Epithelial cell of prostate (primary cell): ENCODE measurements at places on chromosomes 1 and 21.
A peak's percentile ranks its signal among the peaks of the same experiment; 100 is the strongest.

DNA sequence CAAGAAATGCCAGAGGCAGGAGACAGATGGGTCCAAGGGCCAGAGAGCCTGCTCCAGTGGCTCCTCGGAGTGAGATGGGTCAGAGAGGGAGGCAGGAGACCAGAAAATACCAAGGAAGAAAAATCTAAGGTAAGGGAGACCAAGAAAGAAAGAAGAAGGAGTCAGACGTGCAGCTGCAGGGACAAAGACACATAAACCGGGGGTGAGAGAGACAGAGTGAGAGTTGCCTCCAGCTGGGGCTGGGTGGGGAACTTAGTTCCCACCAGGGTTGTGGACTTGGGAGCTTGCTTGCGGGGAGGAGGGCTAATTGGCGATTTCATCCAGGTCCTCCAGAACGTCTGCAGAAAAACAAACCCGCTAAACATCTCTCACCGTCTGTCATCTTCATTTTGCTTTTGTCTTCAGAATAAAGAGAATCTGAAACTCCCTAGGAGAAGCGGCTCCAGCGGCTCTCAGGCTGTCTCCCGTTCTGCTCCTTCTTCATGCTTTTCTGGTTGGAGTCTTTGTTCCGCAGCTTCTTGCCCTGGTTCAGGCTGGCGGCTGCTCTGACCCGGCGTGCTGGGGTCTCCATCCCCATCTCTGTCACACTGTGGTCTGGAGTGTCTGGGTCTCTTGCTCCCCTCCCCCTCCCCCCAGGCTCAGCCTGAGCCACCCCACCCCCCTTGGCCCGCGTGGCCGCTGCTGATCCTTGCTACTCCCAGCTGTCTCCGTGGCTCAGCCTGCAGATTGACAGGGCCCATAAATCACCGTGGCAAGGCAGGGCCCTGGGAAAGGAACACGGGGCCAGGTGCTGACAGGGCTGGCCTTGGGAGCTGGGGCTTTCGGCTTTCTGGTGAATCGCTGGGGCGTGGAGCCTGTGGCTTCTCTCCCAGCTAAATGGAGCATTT lies 66.6 kb downstream of the UBIAD1 start:
- no peak for DNase-seq

DNA sequence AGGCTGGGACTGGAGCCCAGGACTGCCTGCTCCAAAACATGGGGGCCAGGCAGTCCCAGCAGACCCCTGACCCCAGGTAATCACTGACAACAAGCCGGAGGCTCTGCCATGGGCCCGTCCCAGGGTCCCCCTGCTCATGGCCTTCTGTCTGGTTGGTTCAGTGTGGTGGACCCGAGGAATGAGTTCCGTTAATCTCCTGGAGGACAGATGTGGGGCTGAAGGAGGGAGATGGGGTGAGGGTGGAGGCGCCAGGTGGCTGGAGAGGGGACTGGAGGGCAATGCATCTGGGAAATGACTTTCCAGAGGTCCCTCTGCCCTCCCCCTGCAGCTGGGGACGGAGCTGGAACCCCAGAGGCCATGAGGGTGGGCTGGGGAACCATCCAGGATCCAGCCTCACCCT lies 103.2 kb downstream of the EBNA1BP2 start:
- DNase-seq, result no peak

DNA sequence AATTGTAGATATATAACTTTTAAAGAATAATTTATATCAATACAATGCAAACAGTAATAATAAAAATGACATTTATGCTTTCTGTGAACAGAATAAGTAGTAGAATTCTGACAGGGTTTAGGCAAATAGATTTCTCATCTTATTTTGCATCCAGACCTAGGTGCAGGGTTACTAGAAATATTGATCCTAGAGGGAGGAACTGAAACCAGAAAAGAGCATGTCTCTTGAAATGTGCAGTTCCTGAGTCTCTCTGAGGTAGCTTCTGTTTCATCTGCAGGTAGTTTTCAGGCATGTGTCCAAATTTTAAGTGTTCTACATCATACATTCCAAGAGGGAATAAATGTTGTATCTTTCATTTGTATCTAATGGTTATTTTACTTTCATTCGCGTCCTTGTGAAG lies 631.9 kb upstream of the ADGRL4 start:
- no peak for DNase-seq

GRCh38 chr1:24878045-24878444 lies 52.0 kb downstream of the RUNX3 start:
- DNase-seq, result no peak

DNA sequence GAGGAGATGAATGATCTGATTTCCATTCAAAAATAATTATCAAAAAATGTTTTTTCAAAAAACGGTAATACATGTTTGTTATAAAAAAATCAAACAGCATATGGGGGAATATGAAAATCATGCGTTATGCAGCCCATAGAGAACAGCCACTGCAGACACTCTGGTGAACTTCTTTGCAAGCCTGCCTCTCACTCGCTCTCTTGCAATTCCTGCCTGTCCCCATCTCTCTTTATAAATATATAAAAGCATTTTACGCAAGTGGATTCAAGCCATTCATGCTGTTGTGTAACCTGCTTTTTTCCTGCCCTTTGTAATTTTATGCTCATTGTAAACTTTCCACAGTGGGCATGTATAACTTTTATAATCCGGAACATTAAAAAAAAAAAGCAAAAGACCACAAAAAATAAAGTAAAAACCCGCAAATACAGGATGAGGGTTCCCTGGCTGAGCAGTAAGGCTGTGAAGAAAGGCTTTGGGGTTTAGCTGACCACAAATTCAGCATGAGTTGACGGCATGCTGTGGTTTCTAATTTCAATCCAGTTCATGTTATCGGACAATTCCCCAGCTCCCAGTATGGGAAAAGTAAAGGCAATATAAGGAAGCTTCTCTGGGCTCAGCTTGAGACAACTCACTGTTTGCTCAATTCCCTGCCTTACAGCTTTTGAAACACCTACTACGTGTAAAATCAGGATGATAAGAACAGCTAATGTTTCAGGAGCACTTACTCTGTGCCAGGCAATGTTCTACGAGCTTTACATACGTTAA lies 52.8 kb upstream of the ZBTB40 start:
- no peak for DNase-seq

DNA sequence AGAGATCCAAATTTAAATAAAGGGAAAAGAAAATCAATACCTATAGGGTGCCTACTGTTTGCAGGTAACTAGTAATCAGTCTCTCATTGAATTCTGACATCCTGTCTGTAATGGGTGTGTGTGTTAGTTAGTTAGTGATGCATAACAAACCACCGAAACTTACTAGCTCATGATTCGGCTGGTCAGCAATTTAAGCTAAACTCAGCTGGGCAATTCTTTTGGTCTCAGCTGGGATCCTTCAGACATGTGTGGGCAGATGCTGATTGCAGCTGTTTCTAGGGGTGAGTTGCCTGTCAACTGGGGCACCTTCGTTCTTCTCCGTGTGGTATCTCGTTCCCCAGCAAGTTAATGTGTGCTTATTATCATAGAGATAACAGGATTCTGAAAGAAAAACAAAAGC lies 40.2 kb upstream of the ZNF124 start:
- DNase-seq, result no peak

DNA sequence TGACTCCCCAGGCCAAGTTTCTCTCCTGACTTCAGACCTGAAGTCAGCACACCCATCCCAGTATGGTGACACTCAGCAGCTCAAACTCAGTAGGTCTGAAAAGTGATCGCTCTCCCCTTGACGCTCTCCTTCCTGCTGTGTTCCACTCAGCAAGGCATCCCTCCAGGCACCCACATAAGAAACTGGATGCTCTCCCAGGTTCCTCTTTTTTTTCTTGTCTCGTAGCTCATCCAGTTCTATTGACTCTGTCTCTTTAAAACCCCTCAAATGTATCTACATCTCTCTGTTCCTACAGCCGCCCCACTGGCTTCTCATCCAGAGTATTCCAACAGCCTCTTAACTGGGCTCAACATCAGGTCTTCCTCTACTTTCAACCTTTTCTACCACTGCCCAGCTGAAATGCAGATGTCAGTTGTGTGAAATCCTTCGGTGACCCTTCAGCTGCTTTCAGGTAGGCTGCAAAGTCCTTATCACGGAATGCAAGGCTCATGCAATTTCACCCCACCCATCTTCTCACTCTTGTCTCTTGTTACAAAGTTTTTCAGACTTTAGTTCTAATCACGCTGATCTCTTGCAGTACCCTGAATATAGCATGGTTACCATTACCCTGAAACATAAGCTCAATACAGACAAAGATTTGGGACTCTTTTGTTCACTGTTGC lies 286.2 kb upstream of the POU3F1 start:
- no peak for DNase-seq

DNA sequence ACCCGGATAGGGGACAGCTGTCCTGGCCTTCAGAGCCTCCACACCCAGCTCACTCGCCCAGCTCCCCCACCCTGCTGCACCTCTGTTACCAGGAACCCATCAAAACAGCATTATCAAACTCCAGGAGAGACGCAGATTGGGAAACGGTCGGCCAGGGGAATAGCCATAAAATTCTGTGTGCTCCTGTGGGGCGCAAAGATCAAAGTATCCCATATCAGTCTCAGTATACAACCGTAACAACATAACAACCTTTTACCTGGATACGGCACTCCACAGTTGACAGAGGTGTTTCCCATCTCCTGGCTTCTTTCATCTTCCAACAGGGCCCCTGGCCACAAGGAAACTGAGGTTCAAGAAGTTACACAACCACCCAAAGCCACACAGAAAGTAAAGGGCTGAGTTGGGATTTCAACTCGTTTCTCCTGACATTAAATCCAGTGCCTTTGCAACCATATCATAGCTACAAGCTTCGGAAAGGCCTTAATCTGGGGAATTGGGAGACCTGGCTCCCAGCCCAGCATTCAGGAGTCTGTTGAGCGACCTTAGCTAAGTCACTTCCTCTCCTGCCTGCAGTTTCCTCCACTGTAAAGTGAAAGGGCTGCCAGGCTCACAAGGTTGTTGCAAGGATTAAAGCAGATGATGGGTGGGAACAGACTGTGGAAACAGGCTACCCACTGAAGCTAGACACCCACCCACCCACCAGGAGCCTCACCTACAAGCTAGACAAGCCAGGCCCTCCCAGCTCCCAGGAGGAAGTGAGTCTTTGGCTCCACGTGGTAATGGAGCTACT lies 8.1 kb upstream of the EPHB2 start:
- DNase-seq, result no peak

DNA sequence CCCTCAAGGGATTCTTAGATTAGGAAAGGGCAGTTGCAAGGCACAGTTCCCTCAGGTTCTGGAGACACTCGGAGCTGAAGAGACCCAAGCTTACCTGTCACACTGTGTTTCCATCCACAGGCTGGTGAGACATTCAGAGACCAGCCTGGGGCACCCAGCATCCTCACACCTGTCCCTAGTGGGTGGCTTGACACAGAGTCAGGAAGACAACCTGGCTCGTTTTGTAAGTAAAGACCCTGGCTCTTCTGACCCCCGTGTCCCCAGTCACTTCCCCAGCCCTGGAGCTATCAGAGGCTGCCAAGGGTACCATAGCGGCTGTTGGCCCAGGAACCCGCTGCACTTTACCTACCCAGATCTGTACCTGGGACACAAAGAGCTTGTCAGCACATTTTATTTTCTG lies 409.8 kb downstream of the MATN1 start:
- no peak for DNase-seq

DNA sequence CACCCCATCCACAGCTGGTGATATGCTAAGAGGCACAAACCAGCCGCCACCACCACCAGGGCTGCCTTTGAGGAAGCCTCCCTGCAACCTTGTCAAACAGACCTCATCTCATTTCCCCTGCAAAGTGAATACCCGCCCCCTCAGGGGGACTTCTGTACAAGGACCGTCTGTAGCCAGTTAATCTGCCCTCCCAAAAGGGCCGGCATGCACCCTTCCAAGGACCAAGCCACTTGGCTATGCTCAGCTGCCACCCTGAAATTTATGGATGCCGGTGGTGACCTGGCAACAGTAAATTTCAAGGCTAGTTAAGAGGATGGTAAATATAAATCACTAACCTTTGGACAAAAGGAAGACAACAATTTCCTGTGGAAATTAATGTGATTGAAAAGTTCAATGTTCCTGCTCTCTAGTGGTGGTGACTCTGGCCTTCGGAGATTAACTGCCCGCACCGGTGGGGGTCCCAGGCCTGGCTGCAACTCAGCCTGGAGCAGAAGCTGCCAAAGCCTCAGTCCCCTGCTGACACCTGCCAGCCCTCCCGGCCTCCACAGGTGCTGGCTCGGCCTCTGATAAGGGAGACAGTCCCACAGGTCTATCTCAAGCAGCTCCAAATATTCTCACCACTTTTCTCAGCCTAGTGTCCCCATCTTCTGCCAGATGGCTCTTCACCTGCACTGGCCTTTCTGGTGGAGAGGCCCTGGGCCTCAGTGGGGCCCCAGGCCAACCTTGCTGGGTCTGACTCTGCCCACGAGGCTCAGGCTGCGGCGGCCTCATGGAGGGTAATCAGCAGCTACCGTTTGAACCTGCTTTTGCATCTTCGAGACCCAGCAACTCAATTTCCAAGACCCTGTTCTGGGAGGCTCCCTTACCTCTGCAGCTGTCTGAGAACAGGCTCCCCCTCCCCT lies 12.2 kb downstream of the TMEM53 start:
- DNase-seq, result no peak

DNA sequence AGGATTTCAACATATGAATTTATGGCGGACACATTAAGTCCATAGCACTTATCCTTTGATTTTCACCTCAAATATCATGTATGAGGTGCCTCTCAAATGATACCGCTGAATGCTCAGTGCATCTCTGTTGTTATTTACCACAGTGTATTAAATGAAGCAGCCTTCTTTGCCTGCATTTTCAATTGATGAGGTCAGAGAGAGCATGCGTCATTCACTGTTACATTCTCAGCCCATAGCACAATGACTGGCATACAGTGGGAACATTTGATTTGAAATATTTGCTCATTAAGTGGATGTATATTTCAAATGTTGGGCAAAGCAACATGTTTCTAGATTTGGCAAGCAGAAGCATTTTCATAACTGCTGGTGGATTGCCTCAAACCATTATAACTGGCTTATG lies 45.7 kb downstream of the LRRC7 start:
- DNase-seq, result no peak

DNA sequence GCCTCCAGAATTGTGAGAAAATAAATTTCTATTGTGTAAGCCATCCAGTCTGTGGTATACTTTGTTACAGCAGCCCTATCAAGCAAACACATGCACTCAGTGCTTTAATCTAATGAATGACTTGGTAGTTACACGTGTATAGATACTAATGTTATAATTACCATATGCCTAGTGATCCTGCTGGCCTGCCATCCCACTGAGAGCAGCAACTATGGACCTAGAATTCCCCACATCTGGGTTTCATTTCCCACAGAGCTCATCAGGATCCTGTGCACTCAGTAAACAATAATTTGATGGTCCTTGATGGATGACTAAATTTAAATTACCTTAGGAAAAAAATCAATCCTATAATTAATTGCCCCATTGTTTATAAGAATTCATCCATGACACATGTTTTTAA lies 86.5 kb upstream of the RGS1 start:
- no peak for DNase-seq

GRCh38 chr21:38798481-38798882 lies 7.2 kb upstream of the ETS2 start:
- DNase-seq, result peak; percentile 90

DNA sequence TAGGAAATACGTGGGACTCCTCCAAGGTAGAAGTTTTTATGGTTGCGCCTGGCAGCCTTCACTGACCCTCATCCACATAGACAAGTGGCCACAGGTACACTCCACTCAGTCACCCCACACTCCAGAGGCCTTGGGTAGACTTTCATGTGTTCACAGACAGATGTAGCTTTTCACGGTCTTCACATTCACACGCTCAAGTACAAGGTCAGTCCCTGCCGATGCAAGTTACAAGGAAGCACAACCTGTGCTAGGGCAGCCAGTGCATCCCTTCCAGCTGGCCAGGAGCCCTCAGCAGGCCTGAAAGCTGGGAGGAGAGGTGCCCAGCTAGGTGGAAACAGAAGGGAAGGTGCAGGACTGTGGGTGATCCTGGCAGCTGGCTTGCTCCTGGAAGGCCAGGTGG lies 55.5 kb upstream of the FAM20B start:
- no peak for DNase-seq

GRCh38 chr1:230031131-230031530 lies 35.9 kb upstream of the GALNT2 start:
- DNase-seq, result peak; percentile 59
